ENCODE measurements at places on chromosomes 16 and 17. TPM values are rescaled to one million over a fixed set of nuclear protein-coding genes. Genes with fewer than 3 reads are reported as not detected.
A peak's percentile ranks its signal among the peaks of the same experiment; 100 is the strongest.

IQCK gene
- total RNA-seq, result 0.66 TPM

GSG1L2 gene
- total RNA-seq, result not detected

CD300C gene
- 0.56 TPM for total RNA-seq

TOM1L1 gene
- total RNA-seq, result not detected

DNA sequence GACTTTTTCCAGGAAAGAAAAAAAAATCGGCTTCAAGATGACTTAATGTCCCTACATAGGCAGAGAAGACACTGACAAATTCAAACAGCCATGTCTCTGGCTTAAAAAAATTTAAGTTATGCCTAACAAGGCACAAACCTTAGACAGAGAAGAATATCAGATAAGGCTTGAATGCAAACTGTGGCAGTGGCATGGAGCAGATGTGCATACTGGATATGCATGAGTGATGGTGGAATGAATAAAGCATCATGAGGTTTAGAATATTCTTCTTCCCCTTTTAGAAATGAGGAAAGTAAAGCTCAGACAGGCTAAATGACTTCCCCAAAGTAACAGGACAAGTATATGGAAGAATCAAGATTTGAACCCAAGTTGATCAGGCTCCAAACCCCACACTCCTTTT is 23.2 kb upstream of the WSCD1 start:
- H3K36me3 ChIP-seq, result no peaks in the 10 kb centered on the region
- H3K4me1 ChIP-seq, result no peaks in the 10 kb centered on the region
- no peak overlapping the region for H3K4me3 ChIP-seq
- H3K27ac ChIP-seq, result no peak overlapping the region
- DNase-seq, result no peak

DNA sequence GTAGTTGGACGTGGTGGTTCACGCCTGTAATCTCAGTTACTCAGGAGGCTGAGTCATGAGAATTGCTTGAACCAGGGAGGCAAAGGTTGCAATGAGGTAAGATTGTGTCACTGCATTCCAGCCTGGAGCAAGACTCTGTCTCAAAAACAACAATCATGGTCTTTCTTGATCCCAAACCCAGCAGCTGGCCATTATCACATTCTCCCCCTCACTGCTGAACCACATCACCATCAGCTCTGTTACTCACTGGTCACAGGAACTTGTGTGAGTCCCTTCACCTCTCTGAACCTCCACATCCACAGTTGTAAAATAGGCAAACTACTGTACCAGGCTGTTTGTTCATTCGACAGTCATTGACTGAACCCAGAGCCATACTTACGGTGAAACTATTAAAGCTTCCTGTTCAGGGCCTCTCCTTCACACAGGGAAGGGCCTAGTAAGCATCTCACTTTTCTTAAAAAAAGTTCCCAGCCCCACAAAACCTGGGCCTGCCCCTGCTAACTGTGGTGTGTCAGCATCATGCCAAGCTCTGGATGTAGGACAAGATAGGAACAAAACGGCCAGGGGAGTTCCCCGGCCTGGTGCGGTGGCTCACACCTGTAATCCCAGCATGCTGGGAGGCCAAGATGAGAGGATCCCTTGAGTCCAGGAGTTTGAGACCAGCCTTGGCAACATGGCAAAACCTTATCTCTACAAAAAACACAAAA is 104.7 kb downstream of the COPRS start:
- H3K36me3 ChIP-seq, result no peaks in the 10 kb centered on the region
- no peak overlapping the region for H3K27ac ChIP-seq
- H3K4me1 ChIP-seq, result no peaks in the 10 kb centered on the region
- no peak overlapping the region for H3K4me3 ChIP-seq
- no peak for DNase-seq

GRCh38 chr17:75996665-75997590 is 3.7 kb upstream of the CDK3 start:
- H3K4me1 ChIP-seq, result peaks cover 14% of the 10 kb centered on the region
- H3K36me3 ChIP-seq, result no peaks in the 10 kb centered on the region
- H3K27me3 ChIP-seq, result no peaks in the 10 kb centered on the region
- peak; percentile 54 for DNase-seq
- H3K27ac ChIP-seq, result peak overlapping the region; percentile 79
- H3K4me3 ChIP-seq, result peak overlapping the region; percentile 25

- peak overlapping the region; percentile 88 for H3K4me3 ChIP-seq
- peaks cover 46% of the 10 kb centered on the region for H3K4me1 ChIP-seq
- peak overlapping the region; percentile 93 for H3K27ac ChIP-seq
- peak; percentile 61 for DNase-seq
These were observed 424 bp downstream of the HOXB2 start for GRCh38 chr17:48544349-48545021.

DNA sequence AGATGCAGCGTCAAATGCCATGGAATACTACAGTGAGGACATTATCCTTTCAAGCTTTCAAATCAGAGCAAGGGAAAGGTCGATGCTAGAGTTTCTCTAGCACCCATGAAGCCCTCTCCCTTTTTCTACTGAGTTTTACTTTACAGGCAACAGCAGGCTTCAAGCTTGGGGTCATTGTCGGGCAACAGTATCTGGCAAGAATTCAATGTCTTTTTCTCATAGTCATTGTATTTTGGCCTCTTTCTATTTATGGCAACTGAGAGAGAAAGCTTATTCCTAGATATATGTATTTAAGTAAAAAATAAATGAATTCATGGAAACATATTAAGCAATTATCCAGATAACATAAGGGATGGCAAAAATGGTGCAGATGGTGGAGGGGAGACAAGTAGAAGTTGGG is 364 bp upstream of the CETP start:
- no peak overlapping the region for H3K4me3 ChIP-seq
- H3K27me3 ChIP-seq, result peaks cover 3% of the 10 kb centered on the region
- H3K27ac ChIP-seq, result no peak overlapping the region
- no peaks in the 10 kb centered on the region for H3K36me3 ChIP-seq
- no peak for DNase-seq

DNA sequence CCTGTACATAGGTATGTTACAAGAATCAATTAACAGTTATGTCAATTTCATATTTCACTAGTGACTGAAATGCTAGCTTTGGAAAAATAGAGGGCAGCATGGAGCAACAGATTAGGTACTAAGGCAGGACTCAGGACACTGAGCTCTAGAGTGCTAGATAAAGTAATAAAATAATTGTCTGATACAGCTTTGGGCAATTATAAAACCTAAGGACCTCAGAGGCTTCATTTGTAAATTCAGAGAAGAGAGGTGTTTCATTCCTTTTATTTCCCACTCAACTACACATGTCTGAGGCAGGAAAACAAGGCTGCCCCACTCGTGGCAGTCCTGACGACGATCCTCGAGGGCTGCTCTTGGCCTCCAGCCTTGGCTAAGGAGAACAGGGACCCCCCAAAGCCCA is 81.5 kb downstream of the CA4 start:
- H3K4me1 ChIP-seq, result no peaks in the 10 kb centered on the region
- DNase-seq, result no peak
- H3K27ac ChIP-seq, result no peak overlapping the region

DNA sequence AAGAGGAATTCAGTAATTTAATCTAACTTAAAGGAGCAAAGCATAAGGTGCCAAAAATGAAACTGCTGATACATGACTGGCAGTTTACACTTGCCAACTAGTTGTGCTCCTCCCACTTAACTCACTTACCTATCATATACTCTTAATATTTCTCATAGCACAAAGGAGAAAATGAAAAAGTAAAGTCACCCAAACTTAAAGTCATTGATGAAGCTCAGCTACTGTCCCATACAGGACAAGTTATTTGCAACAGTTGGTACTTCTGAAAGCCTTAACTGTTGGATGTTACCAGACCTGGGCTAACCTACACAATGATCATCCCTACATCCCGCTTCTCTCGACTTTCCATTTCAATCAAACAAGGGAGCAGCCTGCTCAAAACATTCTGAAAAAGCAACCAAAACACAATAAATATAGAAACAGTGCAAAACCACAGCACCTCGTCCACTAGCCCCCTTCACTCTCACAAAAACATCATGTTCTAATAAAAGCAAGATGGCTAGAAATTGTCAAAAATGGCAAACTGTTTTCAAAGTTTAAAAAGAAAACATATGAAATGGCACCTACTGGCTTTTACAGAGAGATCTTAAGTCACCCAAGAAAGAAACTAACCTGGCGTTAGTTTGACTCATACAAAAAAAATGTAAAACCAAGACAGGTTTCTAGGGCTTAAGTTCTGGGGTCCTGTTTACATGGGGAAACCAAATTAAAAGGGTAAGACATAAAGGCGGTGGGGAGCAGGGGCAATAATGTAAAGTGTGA is 868 bp downstream of the MED13 start:
- H3K4me3 ChIP-seq, result peak overlapping the region; percentile 96
- peak overlapping the region; percentile 96 for H3K27ac ChIP-seq
- H3K4me1 ChIP-seq, result peaks cover 31% of the 10 kb centered on the region
- no peaks in the 10 kb centered on the region for H3K27me3 ChIP-seq

- H3K36me3 ChIP-seq, result no peaks in the 10 kb centered on the region
- H3K27me3 ChIP-seq, result no peaks in the 10 kb centered on the region
- no peak overlapping the region for H3K27ac ChIP-seq
- no peak overlapping the region for H3K4me3 ChIP-seq
- H3K4me1 ChIP-seq, result no peaks in the 10 kb centered on the region
- DNase-seq, result no peak
These were observed 48.0 kb downstream of the TEKT5 start for GRCh38 chr16:10646581-10647263.

DNA sequence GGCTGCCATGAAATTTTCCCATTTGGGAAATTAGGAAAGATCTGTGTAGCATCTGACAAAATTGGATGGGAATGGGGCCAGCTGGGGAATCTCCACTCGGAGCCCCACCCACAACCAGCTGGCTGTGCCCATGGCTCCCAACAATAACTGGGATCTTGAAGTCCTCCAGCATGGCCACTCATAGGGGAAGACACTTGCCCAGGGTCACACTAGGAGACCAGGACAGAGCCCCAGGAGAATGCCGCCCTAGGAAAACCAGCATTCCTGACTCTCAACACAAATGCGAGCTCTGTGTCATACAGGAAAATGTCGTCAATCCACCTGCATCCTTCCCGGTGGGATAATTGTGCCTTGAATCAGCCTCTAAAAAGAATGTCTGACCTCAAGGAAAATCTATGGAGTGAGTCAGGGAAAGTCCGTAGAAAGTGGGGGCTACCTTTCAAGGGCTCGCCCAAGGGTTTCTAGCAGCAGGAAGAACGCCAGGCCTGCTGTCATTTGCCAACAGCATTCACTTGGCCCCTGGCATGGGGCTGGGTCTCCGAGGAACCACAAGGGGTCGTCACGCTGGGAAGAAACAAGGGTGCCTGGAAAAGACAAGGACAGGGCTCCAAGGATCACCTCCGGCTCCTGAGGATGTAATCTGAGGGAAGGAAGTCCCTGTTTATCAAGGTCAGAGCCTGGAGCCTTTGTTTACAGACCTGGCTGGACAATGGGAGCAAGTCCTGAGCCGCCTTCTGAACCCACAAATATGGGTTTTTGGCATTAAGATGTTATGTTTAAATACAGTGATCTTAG is 15.9 kb downstream of the CDH5 start:
- DNase-seq, result no peak
- no peak overlapping the region for H3K27ac ChIP-seq
- H3K36me3 ChIP-seq, result no peaks in the 10 kb centered on the region
- H3K4me3 ChIP-seq, result no peak overlapping the region
- H3K4me1 ChIP-seq, result no peaks in the 10 kb centered on the region

DNA sequence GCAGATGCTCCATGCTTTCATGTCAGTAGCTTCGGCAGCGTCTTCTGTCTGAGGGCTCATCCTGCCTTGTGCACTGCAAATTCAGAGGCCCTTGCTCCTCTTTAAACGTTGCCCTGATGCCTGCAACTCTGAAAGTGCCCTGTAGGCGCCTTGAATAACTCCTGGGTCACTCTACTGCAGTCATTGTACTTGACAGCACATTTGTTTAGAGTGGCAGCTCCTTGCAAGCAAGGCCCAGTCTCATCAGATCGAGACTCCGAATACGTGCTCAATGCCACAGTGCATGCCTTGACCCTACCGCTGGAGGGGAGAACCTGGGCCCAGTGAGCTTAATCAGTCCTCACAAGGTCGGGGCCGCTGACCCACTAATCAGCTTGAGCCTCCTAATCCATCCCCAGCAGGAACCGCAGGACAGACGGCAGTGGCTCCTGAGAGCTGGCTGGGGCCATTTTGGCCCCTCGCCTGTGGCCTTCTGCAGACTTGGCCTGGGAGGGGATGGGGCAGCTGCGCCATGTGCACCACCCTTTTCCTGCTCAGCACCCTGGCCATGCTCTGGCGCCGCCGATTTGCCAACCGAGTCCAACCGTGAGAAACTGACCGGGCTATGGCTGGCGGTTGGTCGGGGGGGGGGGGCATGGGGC is at the start of gene PRCD:
PRCD (plus strand) TSS at position 414 of the 641 bp plus-strand sequence; CDS start at position 512, 98 bp downstream.
- H3K4me1 ChIP-seq, result peaks cover 2% of the 10 kb centered on the region
- H3K4me3 ChIP-seq, result no peak within 1 kb of the TSS
- DNase-seq, result no peak
- no peak within 1 kb of the TSS for H3K27ac ChIP-seq

All from activated CD8-positive, alpha-beta memory T cell treated with anti-CD3 and anti-CD28 coated beads, Interleukin-2, amount 10 ng/mL, durations not matched to agents 7 days and 5 days (primary cell).